ENCODE measurements at places on chromosomes 3 and 15.

DNA sequence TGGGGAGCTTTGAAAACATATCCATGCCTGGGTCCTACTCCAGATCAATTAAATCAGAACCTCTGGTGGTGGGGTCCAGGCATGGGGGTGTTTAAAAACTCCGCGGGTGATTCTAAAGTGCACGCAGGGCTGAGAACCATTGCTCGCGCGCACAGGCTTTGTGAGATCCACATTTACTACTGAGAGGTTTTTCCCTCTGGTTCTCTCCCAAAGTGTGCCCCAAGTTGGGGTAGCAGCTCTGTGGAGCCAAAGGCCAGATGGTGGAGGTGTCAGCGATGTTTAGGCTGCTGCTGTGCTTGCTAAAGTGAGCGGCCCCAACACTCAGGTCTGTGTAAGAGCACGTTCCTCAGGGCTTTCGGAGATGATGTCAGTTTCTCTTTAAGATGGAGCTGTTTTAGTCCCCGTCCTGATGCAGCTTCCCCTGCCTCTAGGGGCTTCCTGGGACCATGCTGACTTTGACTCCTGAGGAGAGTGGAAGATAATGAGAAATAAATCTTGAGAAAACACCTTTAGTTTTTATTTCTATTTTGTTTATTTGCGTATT lies 13.4 kb upstream of the MAGEF1 start:
- no peak for DNase-seq

DNA sequence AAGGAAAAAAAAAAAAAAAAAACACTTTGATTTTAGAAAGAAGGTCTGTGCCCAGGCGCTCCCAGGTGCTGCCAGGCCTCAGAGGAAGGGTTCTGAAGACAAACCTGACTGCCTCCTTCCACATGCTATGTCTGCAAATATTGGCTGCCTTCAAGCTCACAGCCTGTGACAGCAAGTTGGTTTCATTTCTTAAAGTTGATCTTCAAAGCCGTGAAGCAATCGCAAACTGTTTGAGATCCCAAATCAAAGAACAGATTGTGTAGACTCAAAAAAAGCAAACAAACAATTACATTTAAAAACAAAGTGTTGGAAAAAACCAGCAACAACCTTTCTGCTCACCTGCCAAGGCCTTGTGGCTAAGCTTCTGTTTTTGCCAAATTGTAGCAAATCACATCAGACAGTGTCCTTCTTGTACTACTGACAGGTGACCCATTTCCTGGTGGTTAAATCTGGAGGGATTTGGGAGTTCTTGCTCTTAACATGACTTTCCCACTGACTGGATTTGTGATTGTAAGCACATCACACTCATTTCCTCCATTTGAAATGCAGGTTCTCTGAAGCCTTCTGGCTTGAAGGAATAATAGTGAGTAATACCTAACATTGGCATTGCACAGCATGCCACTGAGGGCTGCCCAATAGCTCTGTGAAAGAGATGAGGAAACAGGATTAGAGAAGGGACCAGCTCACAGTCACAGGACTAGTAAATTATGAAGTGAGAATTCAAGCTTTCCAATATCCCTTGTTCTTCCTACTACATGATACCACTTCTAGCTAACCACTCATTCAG lies 502.4 kb downstream of the LPP start:
- no peak for DNase-seq

GRCh38 chr15:39741258-39741657 lies 41.4 kb downstream of the FSIP1 start:
- DNase-seq, result no peak

DNA sequence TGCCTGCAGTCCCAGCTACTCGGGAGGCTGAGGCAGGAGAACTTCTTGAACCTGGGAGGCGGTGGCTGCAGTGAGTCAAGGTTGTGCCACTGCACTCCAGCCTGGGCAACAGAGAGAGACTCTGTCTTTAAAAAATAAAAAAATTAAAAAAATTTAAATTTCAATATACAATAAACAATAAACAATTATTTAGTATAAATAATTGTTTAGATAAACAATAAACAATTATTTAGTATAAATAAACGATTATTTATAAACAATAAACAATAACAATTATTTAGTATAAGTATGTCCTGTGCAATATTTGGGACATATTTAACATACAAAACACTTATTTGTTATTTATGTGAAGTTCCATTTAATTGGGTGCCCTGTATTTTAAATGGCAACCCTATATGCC lies 119.6 kb downstream of the XXYLT1 start:
- DNase-seq, result no peak

GRCh38 chr3:37228749-37229148 lies 54.4 kb upstream of the LRRFIP2 start:
- no peak for DNase-seq

DNA sequence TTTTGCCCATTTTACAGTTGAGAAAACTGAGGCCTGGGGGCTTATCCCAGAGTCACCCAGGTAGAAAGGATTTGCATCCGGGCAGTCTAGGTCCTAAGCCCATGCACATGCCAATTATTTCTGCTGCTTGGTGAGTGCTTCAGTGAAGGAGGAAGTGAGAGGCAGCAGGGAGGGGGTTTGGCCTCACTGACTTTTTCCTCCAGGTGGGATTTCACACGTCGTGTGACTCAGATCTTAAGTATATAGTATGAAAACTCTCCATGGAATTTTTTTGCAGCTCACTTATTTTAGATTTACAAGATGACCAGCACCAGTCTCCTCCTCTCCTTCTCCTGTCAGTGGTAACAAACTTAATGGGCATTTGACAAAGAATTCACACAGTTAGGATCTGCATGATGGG lies 4.6 kb downstream of the ITGA11 start:
- DNase-seq, result no peak

DNA sequence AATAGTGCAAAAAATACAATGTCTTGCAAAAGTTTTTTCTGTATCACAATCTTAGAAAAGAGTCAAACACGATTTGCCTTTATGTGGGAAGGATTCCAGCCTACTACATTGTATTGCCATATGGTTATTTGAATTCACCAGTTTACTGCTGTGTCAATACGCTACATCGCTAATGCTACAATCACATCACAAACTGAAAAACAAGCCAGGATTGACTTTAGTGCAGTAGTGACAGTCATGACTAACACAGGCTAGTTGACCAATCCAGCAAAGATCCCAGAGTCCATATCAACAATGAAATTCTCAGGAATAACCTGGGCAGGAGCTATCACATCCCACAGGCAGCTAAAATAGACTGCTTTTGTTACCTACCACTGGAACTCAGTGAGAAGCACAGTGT lies 67.0 kb downstream of the IL12A start:
- DNase-seq, result no peak

DNA sequence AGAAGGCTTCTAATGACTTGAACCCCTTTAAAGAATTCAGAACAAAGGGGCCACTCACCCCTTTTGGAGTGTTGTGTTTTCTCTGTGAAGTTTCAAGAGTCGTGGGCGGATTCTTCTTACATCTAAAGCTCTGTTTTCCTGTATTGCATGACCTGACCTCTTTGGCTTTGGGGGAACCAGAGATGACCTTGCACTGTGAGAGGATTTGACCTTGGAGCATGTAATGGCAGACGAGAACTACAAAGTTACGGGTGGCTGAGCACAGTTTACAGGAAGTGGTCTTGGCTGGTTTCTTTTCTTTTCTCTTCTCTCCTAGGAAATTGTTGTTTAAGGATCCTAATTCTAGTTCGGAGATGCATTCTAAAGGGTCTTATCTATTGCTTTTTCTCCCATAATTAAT lies 6.2 kb upstream of the BDH1 start:
- no peak for DNase-seq

GRCh38 chr3:170437176-170437575 lies 18.5 kb downstream of the CLDN11 start:
- DNase-seq, result no peak

DNA sequence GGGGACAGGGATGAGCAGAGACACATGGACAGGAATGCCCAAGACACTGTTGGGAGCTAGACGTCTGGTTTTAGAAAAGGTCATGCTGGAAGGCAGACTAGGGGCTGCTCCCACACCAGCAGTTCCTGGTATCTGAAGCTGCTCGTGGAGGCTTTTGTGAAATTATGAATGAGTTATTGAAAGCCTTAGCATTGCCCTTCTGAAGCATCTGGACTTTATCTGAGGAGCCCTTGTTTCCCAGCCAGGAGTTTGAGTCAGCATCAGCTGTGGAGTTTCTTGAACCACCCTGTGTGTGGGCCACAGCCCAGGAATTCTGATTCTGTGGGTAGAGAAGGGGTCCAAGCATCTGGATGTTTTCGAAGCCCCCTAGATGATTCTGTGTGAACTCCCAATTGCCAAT lies 258.7 kb downstream of the SLCO3A1 start:
- no peak for DNase-seq

DNA sequence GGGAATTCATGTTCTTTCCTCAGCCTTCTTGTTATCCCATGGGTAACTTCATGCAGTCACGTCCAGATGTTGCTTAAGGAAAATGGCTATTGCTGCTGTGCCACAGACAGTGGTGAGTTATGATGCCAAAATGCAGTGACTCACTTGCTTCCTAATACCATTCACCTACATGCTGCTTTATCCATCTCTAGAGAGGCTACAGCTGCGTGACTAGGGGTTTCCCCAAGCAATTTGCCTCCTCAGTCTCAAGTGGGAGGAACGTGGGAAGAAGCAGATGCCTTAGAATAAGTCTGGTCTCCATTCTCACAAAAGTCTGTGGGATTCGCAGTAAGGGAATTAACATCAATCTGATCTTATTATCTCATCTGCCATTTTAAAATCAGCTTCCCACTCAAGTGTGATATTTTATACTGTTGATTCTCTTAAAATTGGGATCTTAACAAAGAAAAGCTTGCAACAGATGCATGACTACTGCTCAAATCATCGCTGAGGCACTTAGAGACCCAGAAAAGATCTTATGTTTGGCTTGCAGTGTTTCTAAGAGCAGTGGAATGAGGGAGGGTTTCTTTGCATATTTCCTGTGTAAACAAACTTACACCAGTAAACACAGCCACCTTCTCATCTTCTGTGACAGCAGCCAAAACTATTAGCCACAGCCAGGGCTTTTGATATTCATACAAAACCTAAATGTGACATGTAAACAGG lies 62.0 kb upstream of the ACP3 start:
- DNase-seq, result no peak

- no peak for DNase-seq
These were observed 162.6 kb downstream of the KLF13 start for GRCh38 chr15:31489281-31489680.

Data from stimulated activated CD4-positive, alpha-beta T cell treated with anti-CD3 and anti-CD28 coated beads, Interleukin-15, amount 100 ng/mL, for 1 hour (primary cell).